ENCODE measurements at places on chromosomes 6 and 20. TPM values are rescaled to one million over a fixed set of nuclear protein-coding genes. Genes with fewer than 3 reads are reported as not detected.

DNA sequence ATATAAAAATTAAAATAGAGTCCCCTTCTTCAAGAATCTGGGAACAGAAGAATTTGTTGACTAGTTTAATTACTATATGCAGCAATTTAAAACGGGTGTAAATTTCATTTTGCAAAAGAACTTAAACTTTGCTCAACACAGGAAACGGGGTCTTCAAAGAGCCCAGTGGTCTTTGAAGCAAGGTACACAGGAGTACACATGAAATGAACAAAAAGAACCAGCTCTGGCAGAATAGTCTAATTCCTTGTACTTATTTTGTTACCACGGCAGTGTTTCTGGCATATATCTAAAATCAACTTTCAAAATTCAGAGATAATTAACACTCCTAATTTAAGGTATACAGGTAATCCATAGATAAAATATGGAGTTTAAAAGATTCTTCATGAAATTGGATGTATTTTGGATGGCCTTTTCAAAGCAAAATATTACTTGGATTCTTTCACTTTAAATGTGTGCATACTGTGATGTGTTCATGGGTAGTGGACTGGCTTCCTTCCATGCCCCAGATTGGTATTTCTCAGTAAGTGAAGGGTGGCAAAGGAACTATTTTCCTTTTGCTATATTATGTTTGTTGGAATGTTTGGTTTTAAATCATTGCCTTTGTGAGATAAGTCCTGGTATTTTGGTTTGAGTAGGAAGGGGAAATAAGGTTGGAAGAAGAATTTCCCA lies 96.8 kb upstream of the THEMIS start:
- DNase-seq, result no peak

The CST2 gene
- total RNA-seq, result not detected

DNA sequence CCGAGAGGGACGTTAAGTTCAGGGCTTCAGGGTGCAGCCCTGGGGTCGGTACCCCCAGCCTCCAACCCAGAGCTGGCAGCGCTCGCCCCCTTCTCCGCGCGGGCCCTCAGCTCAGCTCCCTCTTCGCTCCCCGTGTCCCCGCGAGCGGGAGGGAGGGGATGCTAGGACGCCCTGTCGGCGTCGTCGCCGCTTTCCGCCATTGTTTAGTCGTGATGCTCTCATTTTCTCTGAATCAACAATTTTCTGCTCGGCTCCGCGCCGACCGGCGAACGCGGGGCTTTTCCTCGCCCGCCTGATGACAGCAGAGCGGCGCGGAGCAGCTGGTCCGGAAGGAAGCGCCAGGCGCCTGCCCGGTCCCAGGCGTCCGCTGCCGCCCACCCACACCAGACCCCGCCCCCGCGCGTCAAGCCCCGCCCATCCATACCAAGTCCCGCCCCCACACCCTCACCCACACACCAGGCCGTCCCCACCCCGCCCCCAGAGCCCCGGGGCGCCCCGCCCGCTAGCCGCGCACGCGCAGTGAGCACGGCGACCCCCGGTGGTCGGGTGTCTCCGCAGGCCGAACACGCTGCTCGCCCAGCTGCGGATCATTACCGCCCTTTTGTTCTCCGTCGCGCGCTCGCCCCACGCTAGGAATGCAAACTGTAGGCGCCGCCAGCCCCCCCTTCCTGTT lies 50.1 kb upstream of the SLC32A1 start:
- peak; percentile 33 for DNase-seq

The C6orf163 gene
- total RNA-seq, result 1.7 TPM

DNA sequence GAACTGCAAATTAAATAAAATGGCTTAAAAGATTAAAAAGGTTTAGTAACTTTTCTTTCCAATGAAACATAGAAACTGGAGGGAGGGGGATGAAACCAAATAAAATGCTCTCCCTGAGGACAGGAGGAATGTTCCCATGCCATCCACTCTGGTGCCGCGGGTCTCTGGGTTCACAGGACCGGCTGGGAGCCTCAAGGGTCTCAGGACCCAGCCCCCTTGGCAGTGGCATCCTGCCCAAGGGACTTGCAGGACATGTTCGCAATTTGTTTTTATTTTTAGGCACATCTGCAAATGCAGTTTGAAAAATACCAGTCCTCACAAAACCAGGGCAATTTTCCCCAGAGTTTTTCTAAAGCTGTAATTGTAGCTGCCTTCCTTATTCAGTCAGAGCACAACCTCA lies 7.5 kb downstream of the BEND3 start:
- DNase-seq, result no peak

The ATF6B gene
- total RNA-seq, result 26.8 TPM

The SLC22A7 gene
- not detected for total RNA-seq

DNA sequence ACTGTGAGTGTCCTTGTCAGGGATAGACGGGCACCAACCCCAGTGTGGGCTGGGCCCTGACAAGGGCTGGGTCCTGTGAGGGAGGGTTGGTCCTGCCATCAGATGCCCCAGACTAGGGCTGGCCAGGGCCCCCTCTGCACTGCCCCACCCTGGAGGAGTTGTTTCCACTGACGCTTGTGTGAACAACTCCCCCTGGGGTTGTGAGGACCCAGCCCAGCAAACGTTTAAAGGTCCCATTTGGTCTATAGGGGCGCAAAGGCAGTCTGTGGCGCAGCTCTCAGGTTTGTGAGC lies 104.1 kb downstream of the BMP7 start:
- peak; percentile 67 for DNase-seq

GRCh38 chr20:64194269-64194668 lies 30.0 kb downstream of the MYT1 start:
- no peak for DNase-seq

DNA sequence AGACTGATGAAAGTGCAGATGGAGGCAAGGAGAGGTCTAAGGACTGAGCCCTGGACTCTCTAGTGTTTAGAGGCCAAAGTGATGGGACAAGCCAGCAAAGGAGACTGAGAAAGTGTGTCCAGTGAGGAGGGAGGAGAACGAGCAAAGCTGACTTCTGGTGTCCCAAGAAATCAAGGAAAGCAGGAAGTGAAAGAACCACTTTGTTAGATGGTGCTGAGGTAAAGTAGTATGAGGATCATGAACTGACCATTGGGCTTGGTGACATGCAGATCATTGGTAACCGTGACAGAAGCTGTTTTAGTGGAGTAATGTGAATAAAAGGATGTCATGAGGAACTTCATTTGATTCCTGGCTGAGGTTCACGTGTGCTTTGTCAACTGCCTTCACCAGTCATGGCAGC lies 108.4 kb downstream of the SLX4IP start:
- no peak for DNase-seq

- DNase-seq, result no peak
Measured at GRCh38 chr20:50399917-50400704, 110.1 kb upstream of the PTPN1 start.

DNA sequence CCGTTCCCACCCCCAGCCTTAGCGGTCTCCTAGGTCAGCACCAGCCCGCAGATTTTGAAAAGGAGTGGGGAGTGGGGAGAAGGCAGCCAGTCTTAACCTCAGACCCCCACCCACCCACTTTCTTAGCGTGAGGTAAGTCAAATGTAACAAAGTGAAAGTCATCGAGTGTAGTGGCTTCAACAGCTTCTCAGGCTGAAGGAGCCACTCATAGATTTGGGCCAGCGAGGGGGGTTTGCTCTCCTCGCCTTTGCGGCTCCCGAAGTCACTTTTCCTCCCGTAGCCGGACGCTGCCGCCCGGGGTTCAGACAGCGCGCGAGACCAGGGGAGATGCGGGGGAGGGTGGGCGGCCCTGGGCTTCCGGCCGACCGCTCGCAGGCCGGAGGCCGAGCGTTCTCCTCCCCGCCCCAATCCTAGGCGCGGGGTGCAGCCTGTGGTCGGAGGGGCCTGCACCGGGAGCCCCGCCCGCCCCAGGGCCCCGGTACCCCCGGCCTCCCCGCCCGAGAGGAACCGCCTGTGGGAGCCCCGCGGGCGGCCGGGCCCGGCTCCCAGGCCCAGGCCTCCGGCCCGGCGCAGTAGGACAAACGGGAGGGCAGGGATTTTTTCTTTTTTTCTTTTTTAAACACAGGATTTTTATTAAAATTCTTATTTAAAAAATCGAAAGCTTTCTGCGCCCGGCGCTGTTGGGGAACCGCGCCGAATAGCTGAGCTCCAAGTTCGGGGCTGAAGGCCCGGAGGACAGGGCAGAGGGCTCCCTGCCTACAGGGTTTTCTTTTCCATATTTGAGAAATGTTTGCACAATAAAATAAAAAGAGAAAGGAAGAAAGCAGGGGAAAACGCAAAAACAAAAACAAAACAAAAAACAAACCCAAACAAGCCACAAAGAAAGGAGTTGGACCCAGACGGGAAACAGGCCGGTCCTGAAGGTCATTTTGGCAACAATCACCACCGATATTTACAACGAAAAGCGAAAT lies 3.2 kb downstream of the NKX2-2 start:
- DNase-seq, result no peak

- DNase-seq, result peak; percentile 65
Measured at GRCh38 chr20:46056970-46057855, 28.2 kb downstream of the SLC12A5 start.

GRCh38 chr20:45899046-45899835 lies 8.1 kb downstream of the CTSA start:
- no peak for DNase-seq

- DNase-seq, result no peak
Measured at GRCh38 chr20:23857962-23858595, 21.5 kb downstream of the CST5 start.

GRCh38 chr6:84458271-84458670 lies 230.8 kb upstream of the CEP162 start:
- no peak for DNase-seq

DNA sequence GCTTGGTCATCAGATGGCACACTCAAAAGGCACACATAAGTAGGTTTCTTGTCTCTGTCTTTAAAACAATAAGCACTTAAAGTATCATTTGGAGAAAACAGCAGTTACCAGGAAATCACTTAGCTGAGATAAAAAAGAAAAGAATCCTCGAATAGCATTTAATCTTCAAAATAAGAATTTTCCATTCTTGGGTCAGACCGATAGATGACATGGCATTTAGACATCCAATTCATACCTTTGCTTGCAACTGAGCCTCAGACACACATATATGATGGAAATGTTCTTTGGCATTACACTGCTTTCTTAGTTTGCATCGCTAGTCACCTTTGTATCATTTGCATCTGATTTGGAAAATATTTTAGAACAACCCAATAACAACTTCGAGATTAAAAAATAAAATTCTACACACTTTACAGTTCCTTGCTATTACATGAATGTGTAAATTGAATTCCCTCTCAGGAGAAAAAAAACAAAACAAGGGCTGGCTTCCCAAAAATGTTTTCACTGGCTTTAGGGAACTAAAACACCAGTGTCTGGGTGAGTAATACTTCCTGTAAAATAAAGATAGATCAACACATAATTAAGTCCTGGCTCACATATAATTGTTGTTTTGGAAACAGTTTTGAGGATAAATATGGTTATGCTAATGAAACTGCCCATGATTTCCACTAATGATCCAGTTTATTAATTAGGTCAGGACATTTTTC lies 1.3 kb upstream of the RNF217 start:
- no peak for DNase-seq

The PRICKLE4 gene
- total RNA-seq, result 3.8 TPM

The SNAI1 gene
- 0.82 TPM for total RNA-seq

DNA sequence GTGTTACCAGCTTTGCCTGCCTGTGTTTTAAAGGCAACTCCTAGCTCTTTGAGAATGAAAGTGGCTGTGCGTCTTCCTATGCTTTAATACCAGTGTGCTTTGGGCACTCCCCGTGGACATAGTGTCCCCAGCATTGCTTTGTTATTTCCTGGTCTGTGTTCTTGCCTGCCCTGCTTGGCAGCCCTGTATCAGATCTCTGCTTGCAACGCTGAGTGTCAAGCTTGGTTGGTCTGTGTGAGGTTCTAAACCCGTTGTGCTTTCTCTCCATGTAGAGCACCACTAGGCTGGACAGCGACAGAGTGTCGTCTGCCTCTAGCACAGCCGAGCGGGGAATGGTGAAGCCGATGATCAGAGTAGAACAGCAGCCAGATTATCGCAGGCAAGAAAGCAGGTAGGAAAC lies 80.2 kb downstream of the AFDN start:
- DNase-seq, result peak; percentile 60

GRCh38 chr6:25476126-25476525 lies 175.9 kb upstream of the SCGN start:
- DNase-seq, result no peak

- DNase-seq, result no peak
Measured at GRCh38 chr6:22828179-22829062, 259.1 kb downstream of the HDGFL1 start.

The TRIM15 gene
- total RNA-seq, result not detected

The BMP6 gene
- 2.7 TPM for total RNA-seq

- no peak for DNase-seq
Measured at GRCh38 chr6:108174371-108175175, 8.8 kb downstream of the NR2E1 start.

GRCh38 chr6:132054525-132054924 lies 103.4 kb upstream of the CCN2 start:
- no peak for DNase-seq

GRCh38 chr20:38136421-38137245 lies 28.4 kb downstream of the TGM2 start:
- peak; percentile 50 for DNase-seq

DNA sequence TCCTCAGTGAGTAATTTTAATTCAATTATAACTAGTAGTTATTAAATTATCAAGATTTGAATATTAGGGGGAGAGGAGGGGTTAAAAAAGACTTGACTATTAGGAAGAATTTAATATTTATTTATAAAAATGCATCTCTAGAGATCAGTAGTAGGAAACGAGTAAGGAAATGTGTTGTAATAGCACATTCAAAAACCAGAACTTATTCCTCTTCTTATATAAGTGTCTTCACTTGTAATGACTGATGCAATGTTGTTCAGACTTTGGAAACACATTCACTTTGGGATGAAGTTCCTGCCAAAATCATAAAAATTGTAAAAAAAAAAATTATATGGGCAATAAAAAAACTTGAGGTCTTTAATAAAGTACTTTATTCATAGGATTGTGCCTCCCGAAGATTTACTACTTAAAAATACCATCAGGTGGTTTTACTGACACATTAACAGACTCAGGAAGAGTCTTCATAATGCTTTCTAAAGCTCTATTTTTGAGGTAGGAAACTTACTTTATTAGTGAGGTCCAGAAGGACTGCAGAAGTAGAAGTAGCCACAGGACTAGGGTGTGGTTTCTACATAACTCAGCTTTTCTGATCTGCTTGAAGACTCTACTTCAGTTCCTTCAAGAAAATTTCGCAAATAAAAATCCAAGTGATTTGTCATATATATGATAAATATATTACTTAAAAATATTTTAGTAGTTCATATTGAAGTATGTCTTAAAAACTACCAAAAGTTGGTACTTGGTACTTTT lies 59.8 kb downstream of the CCDC170 start:
- no peak for DNase-seq

DNA sequence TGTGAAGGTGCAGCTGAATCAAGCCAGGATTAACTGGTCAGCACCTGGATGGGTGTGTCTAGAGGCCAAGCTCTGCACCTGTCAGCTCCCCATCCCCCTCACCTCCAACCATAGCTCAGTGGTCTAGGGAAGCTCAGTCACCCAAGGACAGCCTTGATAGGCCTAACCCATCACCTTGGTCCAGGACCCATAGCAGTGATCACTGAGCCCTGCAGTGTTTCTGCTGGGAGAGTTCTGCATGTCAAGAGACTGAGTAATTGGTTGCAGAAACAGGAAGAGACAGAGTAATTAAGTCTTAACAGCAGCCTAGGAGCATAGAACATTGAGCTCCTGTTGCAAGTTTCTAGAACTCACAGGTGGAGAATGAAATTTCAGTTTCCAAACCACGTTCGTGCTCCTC lies 18.7 kb upstream of the RALGAPB start:
- no peak for DNase-seq

Measured in left ventricle myocardium superior (tissue), 1 donor.